ENCODE measurements at places on chromosomes 3 and 15. TPM values are rescaled to one million over a fixed set of nuclear protein-coding genes. Genes with fewer than 3 reads are reported as not detected.

DPPA4 gene
- 2.3 TPM for total RNA-seq

VPS39 gene
- 75.0 TPM for total RNA-seq

UTS2B gene
- total RNA-seq: 1.3 TPM

COL8A1 gene
- total RNA-seq: 726 TPM

CHAC1 gene
- 12.0 TPM for total RNA-seq

Measured in hair follicle dermal papilla cell (primary cell).